NCI-H2107 (cell line): ENCODE measurements at places on chromosomes 1 and 21.

DNA sequence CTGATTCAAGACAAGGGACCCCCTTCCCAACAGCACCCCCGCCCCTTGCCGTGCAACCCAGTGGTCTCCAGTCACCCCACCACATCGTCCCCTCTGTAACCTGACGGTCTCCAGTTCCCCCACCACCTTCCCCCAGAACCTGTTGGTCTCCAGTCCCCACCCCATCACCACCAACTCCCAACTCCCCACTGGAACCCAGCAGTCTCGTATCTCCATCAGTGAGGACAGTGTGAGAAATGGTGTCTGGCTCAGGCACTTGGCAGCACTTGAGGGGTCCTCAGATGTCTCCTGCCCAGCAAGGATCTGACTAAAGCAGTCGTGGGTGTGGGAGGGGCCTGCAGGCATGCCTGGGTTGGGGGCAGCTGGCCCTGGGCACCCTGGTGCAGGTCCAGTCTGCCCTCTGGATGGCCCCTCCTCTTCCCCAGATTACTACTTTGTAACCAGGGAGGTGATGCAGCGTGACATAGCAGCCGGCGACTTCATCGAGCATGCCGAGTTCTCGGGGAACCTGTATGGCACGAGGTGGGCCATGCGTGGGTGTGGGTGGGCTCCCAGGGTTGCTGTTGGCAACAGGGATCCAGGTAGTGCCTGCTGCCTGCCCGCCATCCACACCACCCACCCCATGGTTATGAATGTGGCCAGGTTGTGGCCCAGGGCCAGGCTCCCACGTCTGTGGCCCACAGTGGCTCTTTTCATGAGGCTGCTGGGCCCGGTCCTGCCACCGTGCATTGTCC lies 3.1 kb upstream of the GJC2 start:
- no peak for DNase-seq

- no peak for DNase-seq
Measured at GRCh38 chr21:30478004-30478403, 2.2 kb downstream of the KRTAP19-1 start.

- DNase-seq = peak; percentile 46
Measured at GRCh38 chr1:210446479-210446878, 117.8 kb downstream of the HHAT start.

- no peak for DNase-seq
Measured at GRCh38 chr1:51515312-51515960, 3.6 kb downstream of the EPS15 start.

DNA sequence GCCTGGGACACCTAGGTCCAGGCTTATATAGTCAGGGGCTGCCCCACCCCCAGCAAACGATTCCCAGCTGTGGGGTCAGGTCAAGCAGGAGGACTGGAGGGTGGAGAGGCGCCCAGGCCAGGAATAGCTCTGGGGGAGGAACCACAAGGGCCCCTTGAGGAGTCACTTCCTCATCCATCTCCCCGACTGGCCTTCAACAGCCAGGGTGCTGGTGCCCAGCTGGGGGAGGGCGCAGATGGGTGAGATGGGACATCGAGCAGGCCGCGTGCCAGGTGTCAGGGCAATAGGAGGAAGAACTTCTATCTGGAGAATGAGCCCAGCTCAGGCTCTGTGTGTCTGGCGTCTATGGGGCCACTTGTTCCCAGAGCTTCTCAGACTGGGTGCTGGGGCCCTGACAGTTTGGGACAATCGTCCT lies 208 bp upstream of the MYBPH start:
- no peak for DNase-seq
